ENCODE measurements at places on chromosomes 5 and 9. TPM values are rescaled to one million over a fixed set of nuclear protein-coding genes. Genes with fewer than 3 reads are reported as not detected.
A peak's percentile ranks its signal among the peaks of the same experiment; 100 is the strongest.

GRCh38 chr9:33354651-33355211, 47.6 kb downstream of the AQP7 start:
- no peak for DNase-seq
- H3K27me3 ChIP-seq, result no peaks in the 10 kb centered on the region
- H3K4me1 ChIP-seq, result peaks cover 7% of the 10 kb centered on the region
- H3K27ac ChIP-seq, result no peak overlapping the region
- no peak overlapping the region for H3K4me3 ChIP-seq
- H3K36me3 ChIP-seq, result peaks cover 5% of the 10 kb centered on the region

DNA sequence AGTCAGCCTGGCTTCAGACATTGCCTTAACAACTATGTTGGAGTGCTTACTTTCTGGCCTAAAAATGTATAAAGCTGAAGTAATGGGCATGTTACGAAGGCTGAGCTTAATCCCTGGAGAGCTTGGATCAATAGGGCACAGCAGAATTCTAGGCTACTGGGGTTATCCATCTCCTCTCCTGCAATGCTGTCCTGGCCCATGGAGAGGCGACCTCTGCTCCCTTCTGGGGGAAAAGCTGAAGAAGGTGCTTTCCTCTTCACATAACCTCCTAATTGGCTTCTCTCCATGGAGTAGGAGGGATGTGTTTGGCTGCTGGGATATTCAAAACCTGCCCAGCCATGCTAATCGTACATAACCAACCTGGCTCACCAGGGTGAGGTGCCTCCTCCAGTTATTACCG, 403.5 kb downstream of the DMRT2 start:
- peaks cover 6% of the 10 kb centered on the region for H3K27me3 ChIP-seq
- no peak for DNase-seq
- no peaks in the 10 kb centered on the region for H3K36me3 ChIP-seq
- no peaks in the 10 kb centered on the region for H3K4me1 ChIP-seq
- H3K27ac ChIP-seq, result no peak overlapping the region
- H3K4me3 ChIP-seq, result no peak overlapping the region

GRCh38 chr5:164255598-164256213, 750.3 kb downstream of the MAT2B start:
- no peaks in the 10 kb centered on the region for H3K27me3 ChIP-seq
- no peak overlapping the region for H3K27ac ChIP-seq
- H3K36me3 ChIP-seq, result no peaks in the 10 kb centered on the region
- H3K4me3 ChIP-seq, result no peak overlapping the region

GRCh38 chr5:172659909-172660628, 19.0 kb downstream of the NEURL1B start:
- no peaks in the 10 kb centered on the region for H3K27me3 ChIP-seq
- DNase-seq, result no peak

DNA sequence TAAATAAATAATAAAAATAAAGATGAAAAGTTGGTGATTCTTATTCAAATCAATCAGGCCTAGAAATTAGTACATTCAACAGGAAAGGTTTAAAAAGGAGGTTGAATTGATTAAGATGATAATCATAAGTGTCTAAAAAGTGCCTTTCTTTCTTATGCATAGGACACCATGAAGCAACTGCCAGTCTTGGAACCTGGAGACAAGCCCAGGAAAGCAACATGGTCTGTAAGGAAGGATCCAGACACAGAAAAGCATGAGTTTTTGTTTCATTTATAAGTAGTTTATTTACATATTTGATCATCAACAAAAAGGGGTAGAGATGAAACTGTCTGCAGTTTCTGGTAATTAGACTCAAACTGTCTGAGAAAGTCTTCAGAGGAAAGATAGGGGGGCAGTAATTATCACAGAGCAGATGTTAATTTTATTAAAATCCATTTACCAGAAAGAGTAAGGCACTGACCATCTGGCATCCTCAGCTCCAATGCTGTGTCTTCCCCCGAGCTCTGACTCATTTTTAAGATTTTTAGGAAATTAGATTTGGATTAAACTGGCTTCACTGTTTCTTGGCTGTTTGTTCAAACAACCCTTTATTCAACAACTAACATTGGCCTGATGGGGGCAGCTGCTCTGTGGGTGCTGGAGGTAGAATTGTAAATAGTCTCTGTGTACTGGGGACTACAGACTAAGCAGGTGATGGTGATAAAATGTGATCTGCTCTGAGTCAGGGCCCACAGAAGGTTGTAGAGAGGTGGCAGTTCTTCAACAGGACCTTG, 2.7 kb downstream of the RABEPK start:
- DNase-seq, result no peak
- no peak overlapping the region for H3K27ac ChIP-seq
- no peak overlapping the region for H3K4me3 ChIP-seq
- H3K27me3 ChIP-seq, result no peaks in the 10 kb centered on the region
- H3K4me1 ChIP-seq, result peaks cover 19% of the 10 kb centered on the region

- H3K4me3 ChIP-seq, result no peak overlapping the region
- DNase-seq, result no peak
- no peaks in the 10 kb centered on the region for H3K27me3 ChIP-seq
- no peak overlapping the region for H3K27ac ChIP-seq
These were observed 73.4 kb downstream of the PHAX start for GRCh38 chr5:126674145-126674544.

DNA sequence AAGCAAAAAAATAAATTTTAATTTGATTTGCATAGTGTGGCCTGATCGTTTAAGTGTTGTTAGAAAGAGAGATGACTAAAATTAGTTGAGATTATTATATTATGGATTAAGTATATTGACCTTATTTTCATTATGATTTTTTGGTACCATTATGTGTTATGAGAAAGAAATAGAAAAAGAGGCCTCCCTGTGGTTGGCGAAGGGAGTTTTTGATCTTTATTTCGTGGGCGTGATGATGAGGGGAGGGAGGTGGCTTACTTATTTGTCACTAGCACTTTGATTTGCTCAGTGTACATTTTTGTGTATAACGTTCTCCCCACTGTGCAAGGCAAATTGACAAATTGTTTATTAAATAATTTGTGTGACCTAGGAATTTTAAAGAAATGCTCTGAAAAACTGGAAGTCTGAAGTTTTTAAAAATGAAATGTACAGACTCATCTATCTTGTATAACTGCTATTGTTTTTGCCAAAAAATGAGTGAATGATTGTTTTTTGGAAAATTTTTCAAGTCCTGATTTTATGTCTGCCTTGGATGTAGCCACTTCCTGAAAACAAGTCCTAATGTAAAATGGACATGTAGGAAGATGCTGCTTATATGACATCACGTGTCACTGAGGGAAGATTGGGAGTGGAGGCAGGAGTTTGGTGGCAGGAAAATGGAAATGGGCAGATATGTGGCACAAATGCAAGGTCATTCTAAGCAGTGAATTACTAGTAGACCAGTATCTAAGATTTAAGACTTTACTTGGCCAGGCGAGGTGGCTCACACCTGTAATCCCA, 3.0 kb downstream of the DAPK1 start:
- H3K36me3 ChIP-seq, result no peaks in the 10 kb centered on the region
- peaks cover 18% of the 10 kb centered on the region for H3K4me1 ChIP-seq
- H3K27ac ChIP-seq, result no peak overlapping the region
- H3K27me3 ChIP-seq, result peaks cover 35% of the 10 kb centered on the region
- H3K4me3 ChIP-seq, result peak overlapping the region; percentile 31

DNA sequence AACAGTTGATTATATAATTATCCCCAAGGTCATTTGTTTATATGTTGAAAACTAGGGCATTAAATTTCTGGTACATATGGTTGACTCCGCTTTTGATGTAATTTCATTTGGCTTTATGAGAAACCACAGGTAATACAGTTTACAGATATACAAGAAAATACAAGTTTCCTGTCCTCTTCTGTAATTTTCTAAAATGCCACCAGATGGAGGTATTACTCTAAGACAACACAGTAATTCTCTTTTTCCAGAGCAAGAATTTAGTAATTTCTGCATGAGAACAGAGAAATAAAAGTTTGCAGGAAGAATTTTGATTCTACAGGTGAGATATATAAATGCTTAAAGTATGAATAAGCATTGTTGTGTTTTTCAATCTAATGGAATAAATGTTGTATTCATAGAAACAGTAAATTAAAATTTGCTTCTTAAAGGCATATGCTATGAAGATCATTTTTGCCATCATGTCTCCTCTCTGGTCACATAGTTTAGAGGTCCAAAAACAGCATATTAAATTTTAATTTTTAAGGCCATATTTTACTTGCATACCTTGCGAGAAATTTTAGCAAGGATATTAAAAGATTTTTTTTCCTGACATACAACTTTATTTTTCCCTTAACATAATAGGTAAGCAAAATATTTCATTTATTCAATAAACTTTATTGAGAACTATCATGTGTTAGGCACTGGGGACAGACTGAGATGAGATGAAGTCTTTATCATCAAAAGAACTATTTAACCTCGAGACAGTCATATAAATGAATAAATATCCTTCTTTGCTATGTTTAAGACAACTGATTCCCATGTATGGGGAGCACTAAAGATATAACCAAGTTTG, 22.7 kb downstream of the CHD1 start:
- peaks cover 7% of the 10 kb centered on the region for H3K36me3 ChIP-seq
- H3K27ac ChIP-seq, result no peak overlapping the region
- H3K27me3 ChIP-seq, result no peaks in the 10 kb centered on the region
- no peak for DNase-seq
- H3K4me1 ChIP-seq, result peaks cover 39% of the 10 kb centered on the region

- peaks cover 7% of the 10 kb centered on the region for H3K36me3 ChIP-seq
- H3K4me1 ChIP-seq, result peaks cover 43% of the 10 kb centered on the region
- peak overlapping the region; percentile 99 for H3K4me3 ChIP-seq
- no peak for DNase-seq
- H3K27me3 ChIP-seq, result no peaks in the 10 kb centered on the region
These were observed 456 bp downstream of the ZNF79 start for GRCh38 chr9:127424676-127424999.

DNA sequence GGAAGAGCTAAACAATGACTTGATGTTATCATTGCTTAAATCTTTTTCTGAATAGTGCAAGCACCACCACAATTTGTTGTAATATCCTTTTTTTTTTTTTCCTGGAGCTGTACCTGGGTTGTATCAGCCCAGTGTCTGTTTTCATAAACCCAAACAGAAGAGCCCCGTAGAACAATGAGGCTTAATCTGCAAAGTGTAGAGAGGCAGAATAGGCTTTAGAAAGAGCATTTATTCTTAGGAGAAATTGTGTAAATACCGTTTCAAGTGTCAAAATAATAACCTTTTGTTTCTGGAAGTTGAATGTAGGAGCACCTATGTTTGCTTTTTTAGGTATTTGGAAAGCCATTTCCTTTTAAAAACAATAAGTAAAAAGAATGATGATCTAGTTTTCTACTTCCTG, 26.4 kb downstream of the RGS7BP start:
- H3K4me3 ChIP-seq, result no peak overlapping the region
- no peaks in the 10 kb centered on the region for H3K27me3 ChIP-seq
- no peak for DNase-seq
- H3K4me1 ChIP-seq, result no peaks in the 10 kb centered on the region
- H3K27ac ChIP-seq, result no peak overlapping the region
- H3K36me3 ChIP-seq, result no peaks in the 10 kb centered on the region

The PCDHA7 gene
- total RNA-seq, result not detected

The TMOD1 gene
- total RNA-seq, result 2.1 TPM

The PAIP2 gene
- 77.5 TPM for total RNA-seq

The AMBP gene
- total RNA-seq, result not detected
